HuH-7.5 (cell line): ENCODE measurements at places on chromosomes 5 and 9.

- DNase-seq = no peak
These were observed 213.0 kb downstream of the TAF11L14 start for GRCh38 chr5:17847286-17847685.

GRCh38 chr9:72168075-72168474 is 18.8 kb downstream of the GDA start:
- DNase-seq = no peak

DNA sequence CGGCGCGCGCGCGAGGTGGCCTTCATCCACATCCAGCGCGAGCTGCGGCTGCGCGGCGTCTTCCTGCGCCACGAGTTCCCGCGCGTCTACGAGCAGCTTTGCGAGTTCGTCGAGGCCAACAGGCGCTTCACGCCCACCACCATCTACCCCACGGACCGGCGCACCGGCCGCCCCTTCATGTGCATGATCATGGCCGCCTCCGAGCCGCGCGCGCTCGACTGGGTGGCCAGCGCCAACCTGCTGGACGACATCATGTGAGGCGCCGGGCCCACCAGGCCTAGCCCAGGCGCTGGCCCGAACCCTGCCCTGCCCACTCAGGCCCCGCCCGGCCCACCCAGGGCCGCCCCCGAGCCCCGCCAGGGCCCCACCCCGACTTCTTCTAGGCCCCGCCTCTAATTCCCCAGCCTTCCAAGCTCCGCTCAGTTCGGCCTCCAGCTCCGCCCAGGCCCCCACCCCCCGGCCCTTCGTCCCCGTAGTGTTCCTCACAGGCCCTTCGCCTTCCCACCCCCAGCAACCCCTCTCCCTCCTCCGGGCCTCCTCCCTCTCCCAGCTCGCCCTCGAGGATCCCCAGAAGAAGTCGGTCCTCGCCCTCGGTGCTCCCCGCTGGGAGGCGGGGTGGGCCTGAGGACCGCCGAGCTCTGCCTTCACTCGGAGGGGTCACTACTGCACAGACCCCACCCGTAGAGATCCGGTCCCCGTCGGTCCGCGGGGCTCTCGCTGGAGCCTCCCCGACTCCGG is 2.0 kb upstream of the PHPT1 start:
- peak; percentile 94 for DNase-seq

DNA sequence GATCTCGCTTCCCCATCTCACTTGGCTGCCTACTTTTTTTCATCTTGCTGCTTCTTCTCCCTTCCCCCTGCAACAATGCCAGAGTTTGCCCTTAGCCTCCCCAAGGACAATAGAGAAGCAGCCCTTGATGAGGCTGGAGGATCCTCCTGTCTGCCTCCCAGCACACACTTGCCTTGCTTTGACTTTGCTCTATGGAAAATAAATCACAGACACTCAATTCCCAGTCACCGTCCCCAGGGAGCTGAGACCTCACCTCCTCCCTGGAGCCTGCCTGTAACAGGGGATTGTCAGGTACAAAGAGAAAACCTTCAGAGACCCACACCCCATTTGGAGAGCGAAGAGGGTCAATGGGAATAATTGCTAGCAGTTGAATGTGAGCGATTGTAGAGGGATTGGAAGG is 242.1 kb upstream of the ZNF462 start:
- DNase-seq = no peak

GRCh38 chr9:32866273-32866672 is 82.9 kb downstream of the TMEM215 start:
- DNase-seq = no peak
